Retina (tissue), 1 donor: ENCODE measurements at places on chromosomes 5 and 9.

DNA sequence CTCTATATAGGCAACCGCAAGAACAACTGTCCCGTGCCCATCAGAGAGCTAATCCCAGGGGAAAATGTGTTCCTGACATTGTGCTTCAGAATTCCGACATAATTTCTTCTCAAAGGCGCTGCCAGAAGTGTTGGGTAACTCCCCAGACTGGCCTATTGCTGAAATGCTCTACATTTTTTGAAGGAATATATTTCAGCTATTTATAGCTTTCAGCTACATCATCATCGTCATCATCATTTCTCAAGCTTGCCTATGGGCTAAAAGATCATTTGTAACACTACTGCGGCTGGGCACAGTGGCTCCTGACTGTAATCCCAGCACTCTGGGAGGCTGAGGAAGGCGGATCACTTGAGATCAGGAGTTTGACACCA lies 49.7 kb downstream of the MYO10 start:
- no peak for DNase-seq

GRCh38 chr9:8880060-8880459 lies 1080.5 kb upstream of the DMAC1 start:
- DNase-seq: no peak

- no peak for DNase-seq
Measured at GRCh38 chr5:88214655-88215054, 54.0 kb downstream of the TMEM161B start.

- no peak for DNase-seq
Measured at GRCh38 chr9:98107926-98108325, 11.1 kb downstream of the TRIM14 start.

GRCh38 chr9:135414293-135414692 lies 65.3 kb upstream of the PPP1R26 start:
- DNase-seq: no peak

- no peak for DNase-seq
Measured at GRCh38 chr9:91075279-91075678, 273.7 kb downstream of the SYK start.

DNA sequence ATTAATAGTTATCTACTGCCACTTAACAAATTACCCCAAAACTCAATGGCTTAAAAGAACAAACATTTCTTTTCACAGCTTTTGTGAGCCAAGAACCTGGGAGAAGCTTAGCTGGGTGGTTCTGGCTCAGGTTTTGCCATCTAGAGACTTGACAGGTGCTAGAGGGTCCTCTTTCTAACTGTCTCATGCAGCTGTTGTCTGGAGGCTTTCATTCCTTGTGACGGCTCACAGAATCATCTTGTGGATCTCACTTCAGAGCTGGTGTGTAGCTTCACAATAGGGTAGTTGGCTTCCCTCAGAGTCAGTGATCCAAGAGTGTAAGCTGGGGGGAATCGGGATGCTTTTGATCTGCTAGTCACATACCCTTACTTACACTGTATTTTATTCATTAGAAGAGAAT lies 81.2 kb upstream of the APC start:
- no peak for DNase-seq

- no peak for DNase-seq
Measured at GRCh38 chr5:33332804-33333203, 108.0 kb upstream of the TARS1 start.

GRCh38 chr9:74645007-74645639 lies 148.0 kb downstream of the RORB start:
- DNase-seq: no peak

GRCh38 chr5:6243706-6244338 lies 134.5 kb downstream of the MED10 start:
- DNase-seq: no peak

DNA sequence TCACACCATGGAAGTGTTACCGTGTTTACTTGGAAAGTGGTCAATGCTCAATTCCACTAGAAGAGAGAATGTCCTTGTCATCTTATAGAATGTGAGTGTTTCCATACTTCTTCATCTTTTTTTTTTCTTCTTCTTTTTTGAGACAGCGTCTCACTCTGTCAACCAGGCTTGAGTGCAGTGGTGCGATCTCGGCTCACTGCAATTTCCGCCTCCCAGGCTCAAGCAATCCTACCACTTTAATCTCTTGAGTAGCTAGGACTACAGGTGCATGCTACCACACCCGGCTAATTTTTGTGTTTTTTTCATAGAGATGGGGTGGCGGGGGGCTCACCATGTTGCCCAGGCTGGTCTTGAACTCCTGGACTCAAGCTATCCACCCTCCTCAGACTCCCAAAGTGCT lies 137.3 kb upstream of the PCA3 start:
- DNase-seq: no peak

- DNase-seq: no peak
Measured at GRCh38 chr9:111058166-111058565, 19.9 kb upstream of the LPAR1 start.

GRCh38 chr9:133237035-133237731 lies 28.1 kb upstream of the OBP2B start:
- peak; percentile 19 for DNase-seq

- DNase-seq: no peak
Measured at GRCh38 chr5:83340511-83340918, 131.0 kb upstream of the VCAN start.

- no peak for DNase-seq
Measured at GRCh38 chr5:53201746-53202145, 92.2 kb upstream of the MOCS2 start.

DNA sequence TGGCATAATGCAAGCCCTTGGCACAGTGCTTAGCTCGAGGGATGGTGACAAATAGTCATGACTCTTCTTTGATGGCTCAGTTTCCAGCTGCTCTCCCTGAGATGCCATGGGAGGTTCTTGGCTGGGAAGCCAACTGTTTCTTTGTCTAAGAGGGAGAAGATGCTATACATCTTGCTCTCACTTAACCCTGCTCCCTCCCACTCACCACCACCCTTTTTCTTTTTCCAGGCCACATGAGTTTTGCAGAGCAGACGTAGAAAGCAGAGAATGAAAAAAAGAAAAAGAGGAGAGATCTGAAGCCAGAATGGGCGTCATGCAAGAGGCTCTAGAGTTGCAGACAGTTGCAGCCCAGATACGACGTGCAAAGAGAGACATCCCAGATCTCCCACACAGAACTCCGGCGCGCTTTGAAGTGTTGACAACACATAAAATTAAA lies 160.5 kb downstream of the FGF18 start:
- no peak for DNase-seq
